ENCODE measurements at places on chromosomes 6 and 20. TPM values are rescaled to one million over a fixed set of nuclear protein-coding genes. Genes with fewer than 3 reads are reported as not detected.
A peak's percentile ranks its signal among the peaks of the same experiment; 100 is the strongest.

GRCh38 chr6:6716998-6717763, 128.7 kb downstream of the LY86 start:
- DNase-seq: no peak

DNA sequence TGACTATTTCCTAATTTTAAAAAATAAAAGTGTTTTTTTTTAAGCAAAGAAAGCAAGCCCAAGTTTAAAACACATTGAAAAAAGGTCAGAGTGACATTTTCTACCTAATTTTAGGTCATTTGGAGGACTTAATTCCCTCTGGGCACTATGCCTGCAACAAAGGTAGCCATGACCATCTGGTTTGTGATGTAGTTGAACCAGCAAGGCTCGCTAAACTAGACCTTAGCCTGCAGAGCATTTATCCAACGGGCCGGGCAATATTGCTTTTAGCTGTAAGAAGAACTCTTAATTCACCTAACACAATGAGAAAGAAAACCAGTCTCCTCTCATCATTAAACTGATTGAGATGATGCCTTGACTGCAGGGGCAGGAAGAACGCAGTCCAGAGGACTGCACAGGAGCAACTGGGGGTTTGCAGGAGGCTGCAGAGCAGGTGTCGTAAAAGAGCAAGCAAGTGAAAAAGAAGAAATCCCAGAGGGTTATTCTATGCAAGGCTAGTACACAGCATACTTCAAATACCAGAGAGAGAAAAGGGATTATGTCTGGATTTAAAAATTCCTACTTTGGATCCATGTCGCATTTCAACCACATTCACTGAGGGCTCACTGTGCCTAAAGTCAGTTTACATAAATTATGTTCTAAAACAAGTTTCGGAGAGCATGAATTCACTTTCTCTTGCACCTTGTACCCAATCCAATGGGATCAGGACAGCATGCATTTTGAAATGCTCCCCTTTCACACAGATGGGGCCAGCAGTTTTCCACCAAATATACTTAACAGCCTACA, 12.8 kb downstream of the TRAF3IP2 start:
- no peak for DNase-seq

Gene TTK
- 38.8 TPM for total RNA-seq

DNA sequence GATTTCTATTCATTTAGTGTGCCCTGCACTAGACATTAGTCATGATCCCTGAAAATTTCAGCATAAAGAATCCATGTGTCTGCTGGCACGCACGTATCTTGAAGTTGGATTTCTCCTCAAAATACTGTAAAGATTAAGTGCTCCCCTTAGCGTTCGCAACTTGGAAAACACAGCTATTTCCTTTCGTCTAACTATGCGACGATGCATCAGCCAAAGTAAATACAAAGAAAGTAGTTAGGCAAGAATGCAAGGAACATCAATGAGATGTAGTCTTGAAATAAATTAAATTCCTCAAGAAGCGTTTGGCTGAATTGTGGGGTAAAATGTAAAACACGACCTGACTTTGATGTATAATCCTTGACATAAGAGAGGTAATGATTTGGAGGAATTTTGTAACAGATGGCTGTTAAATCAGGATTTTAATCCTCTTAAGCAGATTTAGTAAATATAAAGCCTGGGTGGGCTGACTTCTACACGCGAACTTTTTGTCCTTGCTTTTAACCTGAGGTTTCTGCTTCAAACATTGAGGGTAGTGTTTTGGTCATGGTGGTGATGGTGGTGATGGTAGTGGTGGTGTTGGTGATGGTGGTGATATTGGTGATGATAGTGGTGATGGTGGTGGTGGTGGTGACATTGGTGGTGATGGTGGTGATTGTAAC, 88.2 kb downstream of the FOXF2 start:
- no peak for DNase-seq

DNA sequence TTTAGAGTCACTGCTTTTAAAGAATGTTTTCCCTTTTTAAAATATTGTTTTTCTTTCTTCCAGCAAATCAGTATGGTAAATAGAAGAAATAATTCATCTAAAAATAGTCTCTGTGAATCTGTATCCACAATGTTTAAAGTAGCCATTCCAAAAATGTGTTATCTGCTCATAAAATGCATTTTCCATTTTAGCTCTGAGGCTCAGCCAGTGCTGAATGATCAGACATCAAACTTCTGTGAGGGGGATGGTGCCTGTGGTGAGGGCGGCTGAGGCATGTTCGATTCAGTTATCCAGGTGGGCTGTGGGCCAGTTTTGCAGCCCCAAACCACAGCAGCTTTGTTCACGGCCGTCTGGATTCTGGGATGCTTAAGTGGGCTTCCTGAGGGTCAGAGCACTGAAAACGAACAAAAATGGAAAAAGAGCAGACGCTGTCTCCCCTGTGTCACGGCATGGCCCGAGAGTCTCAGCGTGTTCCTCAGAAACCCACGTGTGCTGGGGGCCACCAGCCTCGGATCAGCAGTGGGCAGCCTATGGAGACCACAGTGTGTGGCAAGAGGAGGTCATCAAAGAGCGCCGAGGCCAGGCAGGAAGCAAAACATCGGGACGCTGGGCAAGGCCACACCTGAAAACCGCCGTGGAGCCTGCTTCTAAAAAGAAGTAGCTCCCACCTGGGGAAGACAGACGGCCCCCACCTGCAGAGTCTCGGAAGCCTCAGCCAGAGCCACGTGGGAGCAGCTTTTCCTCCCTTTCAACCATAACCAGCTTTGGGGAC, 134.9 kb upstream of the THBS2 start:
- no peak for DNase-seq

- no peak for DNase-seq
Observed at GRCh38 chr6:145891126-145891525, 73.0 kb downstream of the SHPRH start.

Gene DSTN
- total RNA-seq: 398 TPM

GRCh38 chr20:20761301-20761700, 48.9 kb upstream of the RALGAPA2 start:
- no peak for DNase-seq

GRCh38 chr6:63023726-63024125, 187.5 kb upstream of the FKBP1C start:
- peak; percentile 1 for DNase-seq

Gene PEX3
- total RNA-seq: 30.1 TPM

DNA sequence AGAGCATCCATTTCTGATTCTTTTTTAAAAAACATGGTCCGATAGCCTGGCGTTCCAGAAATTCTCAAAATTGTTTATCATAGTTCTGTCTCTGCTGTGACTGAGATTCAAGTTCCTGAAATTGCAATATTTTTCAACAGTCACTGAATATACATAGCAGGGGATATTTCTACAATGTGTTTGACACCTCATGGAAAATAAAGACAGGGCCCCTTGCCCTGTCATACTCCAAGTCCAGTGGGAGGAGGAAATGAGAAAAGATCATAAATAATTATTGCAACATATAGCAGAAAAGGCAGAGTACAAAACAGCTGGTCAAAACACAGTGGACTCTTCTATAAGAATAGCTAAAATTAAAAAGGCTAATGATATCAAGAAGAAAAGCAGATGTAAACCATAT, 234.8 kb upstream of the SPTLC3 start:
- DNase-seq: no peak

Gene UBE2C
- 148 TPM for total RNA-seq

DNA sequence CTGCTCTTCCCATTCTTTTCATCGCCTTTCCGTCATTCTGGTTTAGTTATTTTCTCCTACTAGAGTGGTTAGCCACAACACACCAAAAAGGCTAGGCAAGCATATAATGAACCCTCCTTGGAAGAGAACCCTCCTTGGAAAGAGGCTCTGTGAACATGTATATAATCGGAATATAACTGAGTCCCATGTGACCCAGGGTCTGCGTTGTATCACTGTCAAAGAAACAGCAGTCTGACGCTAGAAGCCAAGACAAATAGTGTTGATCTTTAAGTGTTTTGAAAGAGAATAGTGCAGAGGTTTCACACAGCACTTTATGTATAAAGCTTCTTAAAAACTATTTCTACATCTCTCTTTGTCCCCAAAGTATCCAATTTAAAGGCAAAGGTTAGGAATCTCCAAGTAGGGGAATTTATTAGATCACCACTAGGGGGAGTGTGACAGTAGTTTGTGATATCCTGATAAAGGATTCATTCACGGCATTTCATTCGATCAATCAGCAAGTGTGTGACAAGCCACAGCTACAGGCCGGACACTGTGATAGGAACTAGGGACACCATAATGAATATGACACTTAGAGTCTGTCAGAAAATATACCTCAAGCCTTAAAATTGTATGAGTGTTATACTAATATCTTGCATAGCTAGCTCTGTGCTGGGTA, 395.3 kb downstream of the CD109 start:
- DNase-seq: no peak

Gene ANKRD66
- not detected for total RNA-seq

Gene SLC16A10
- 0.14 TPM for total RNA-seq

- peak; percentile 35 for DNase-seq
Observed at GRCh38 chr20:36394340-36394965, 88.3 kb downstream of the DLGAP4 start.

- DNase-seq: peak; percentile 77
Observed at GRCh38 chr6:137001299-137001976, 43.3 kb downstream of the IL20RA start.

DNA sequence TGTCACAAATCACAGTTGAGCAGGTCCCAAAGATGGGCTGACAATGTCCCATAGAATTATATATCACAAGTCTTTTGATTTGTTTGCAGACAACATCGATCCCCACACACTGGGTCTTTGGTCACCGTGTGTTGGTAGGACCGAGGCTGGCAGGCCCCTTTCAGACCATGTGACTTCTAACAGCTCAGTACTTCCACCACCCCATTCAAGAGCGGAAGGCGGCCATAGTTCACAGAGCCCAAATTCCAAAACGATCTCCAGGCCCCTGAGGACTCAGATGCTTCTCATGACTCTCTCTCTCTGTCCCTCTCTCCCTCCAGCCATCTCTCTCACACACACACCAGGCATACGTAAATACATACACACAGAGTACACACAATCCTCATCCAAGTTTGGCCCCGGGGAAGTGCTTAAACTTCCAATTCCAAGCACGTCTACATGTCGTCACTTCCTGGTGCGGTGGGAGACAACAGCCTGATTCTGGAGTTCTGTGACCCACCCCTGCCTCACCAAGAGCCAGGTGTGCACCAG, 155.9 kb upstream of the INSM1 start:
- no peak for DNase-seq

DNA sequence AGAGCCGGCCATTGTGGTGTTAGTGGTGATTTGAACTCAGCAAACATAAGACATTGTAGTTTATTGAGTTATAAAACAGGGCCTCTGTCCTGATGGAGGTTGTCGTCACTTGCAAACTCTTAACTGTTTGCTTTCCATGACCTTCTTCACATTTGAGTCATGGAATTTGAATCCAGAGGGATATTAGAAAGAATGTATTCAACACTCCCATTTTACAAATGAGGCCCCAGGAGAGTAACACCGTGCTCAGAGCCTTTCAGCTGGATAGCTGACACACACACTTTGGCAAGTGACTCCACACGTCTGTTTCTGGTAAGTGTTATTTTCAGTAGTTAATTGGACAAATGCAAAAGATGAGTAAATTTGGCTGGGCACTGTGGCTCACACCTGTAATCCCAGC, 72.4 kb upstream of the XRN2 start:
- DNase-seq: no peak

- no peak for DNase-seq
Observed at GRCh38 chr6:2582268-2582667, 168.5 kb downstream of the MYLK4 start.

DNA sequence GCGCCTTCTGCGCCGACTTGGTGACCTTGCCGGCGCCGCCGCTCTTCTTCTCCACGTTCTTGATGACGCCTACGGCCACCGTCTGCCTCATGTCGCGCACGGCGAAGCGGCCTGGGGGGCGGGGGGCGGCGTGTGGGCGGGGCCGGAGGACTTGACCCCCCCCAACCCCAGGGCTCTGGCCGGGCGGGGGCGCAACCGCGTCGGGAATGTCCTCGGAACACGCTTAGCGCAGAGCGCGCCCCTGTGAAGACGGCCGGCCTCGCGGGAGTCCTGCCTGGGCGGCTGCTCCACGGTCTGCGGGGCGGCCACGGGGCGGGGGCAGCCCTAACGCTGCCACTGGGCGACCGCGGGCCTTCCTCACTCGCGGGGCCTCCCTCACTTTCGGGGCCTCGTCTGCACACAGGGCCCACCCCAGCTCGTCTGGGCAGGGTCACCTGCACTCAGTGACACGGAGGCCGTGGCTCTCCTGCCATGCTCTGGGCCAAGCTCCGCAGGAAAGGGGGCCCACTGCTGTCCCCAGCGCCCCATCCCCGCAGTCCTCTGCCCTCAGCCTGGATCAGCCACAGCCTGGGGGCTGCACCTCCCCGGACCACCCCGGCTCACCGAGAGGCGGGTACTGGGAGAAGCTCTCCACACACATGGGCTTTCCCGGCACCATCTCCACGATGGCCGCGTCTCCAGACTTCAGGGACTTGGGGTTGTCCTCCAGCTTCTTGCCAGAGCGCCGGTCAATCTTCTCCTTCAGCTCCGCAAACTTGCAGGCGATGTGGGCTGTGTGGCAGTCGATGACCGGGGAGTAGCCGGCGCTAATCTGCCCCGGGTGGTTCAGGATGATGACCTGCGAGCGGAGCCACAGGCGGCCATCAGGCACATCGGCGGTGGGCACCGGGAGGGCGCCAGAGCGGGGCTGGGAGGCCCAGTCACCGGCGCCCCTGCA, 10.3 kb downstream of the EEF1A2 start:
- DNase-seq: no peak

Gene RNGTT
- 16.6 TPM for total RNA-seq

GRCh38 chr6:109503327-109504224, 20.6 kb upstream of the ZBTB24 start:
- no peak for DNase-seq

DNA sequence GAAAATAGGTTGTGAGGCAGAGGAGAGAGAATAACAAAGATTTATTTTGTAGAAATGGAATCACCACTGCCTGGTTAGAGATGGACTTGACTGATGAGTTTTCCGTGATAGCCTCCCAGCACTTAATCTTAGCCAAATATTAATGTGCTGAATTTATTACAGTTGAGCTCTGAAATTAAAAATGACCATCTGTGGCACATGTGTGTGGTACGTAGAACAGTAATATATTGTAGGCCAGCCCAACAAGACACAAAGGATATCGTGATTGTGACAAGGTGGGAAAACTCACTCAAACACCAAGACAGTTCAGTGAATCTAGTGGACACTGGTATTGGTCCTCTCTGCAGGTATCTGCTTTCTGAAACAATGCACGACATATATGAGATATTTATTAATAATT, 119.4 kb downstream of the HAO1 start:
- no peak for DNase-seq

Gene RIMS4
- not detected for total RNA-seq

- no peak for DNase-seq
Observed at GRCh38 chr6:131250122-131250521, 114.9 kb downstream of the AKAP7 start.

DNA sequence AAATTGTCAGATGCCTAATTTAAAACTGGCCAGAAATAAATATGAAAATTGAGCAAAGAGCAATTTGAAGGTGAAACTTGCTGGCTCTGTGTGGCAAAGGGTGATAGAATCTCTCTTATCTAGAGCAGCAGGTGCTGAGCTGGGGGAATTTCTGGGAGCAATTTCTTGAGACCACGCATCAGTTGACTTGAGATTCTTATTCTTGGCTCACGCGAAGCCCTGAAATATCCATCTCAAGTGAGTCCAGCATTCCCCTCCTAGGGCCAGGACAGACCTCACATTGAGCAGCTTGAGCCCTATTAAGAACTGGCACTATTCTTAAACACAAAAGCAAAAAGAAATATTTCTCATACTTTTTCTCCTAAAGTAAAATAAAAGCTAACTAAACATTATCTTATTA, 66.3 kb downstream of the MAP7 start:
- no peak for DNase-seq

GRCh38 chr6:7188492-7188891, 80.7 kb downstream of the RREB1 start:
- DNase-seq: no peak
